Stimulated activated CD8-positive, alpha-beta memory T cell treated with anti-CD3 and anti-CD28 coated beads, Interleukin-15, amount 100 ng/mL, for 4 hours (primary cell): ENCODE measurements at places on chromosomes 3 and 15.

DNA sequence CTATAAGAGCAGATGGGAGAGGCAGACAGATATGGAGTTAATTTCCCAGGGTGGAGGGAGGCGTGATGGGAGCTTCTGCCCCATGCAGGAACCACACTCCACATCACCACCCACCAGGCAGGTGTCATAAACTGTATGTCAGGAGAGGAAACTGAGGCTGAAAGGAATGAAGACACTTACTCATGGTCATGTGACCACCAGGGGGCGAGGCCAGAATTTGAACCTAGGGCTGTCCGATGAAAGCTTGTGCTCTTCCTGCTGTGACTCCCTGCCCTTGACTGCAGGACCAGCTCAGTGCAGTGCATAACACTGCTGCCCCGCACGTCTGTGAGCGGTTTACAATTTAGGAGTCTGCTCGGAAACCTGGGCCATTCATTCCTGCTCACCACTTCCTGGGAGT, 28.8 kb downstream of the NUP210 start:
- DNase-seq = no peak

- no peak for DNase-seq
These were observed 209.3 kb upstream of the PROK2 start for GRCh38 chr3:71994203-71994602.

GRCh38 chr3:40858364-40859115, 333.8 kb downstream of the ZNF621 start:
- no peak for DNase-seq

DNA sequence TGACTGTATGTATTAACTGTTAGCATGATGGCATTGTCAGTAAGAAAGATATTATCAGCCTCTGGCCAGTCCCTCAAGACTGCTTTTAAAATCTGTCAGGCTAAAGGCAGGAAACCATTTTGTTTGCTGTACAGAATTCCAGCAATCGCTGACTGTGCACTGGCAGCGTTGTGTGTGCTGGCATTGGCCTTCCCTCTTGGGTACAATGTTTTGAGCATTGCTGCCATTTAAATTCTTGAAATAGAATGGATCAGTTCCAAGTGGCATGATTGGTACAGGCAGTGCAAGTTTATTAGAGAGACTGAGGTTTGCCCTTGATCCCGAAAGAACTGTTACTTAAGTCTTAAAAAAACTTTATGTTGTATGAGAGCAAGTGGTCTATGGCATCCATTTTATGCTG, 788.7 kb downstream of the OTOL1 start:
- no peak for DNase-seq

- DNase-seq = no peak
These were observed 402.9 kb downstream of the TBL1XR1 start for GRCh38 chr3:176794406-176794805.

DNA sequence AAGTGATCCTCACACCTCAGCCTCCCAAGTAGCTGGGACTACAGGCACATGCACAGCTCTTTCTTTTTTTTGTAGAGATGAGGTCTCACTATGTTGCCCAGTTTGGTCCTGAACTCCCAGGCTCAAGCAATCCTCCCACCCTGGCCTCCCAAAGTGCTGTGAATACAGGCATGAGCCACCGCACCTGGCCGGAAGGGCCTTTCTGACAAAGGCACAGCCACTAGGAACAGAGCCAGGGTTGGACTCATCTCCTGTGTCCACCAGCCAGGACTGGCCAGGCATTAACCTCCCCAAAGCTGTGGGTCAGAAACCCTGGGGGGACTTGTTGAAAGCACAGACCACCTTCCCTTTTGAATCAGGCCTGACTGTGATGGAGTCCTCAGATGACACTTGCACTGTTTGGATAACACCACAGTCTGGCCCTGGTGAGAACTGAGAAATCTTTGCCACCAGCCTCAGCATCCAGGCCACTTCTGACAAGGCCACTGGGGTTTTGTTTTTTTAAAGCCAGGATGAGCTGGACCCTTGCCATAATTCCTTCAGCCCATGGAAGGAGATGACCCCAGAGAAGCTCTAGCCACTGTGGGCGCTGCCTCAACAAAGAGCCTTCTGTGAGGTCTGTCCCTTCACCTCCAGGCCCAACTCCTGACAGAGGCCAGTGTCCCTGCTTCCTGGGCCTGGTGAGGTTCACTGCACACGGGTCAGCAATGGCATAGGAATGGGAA, 4.8 kb downstream of the TKT start:
- no peak for DNase-seq

DNA sequence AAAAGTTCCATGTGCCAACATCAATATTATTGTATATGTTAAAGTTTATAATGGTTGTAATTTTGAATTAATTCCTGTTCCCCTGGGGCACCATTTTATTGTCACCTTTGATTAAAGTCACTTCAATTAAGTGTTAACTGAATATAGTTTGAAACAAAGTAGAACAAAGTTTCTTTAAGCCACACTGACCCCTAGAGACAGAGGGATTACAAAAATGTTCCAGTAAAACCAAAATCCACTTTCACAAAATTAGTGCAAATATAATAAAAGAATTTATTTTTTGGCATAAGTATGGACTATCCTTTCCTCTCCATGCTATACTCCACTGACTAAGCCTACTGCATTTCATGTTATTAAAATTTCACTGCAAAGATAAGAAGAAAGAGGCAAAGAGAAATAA, 123.9 kb downstream of the ZMAT3 start:
- no peak for DNase-seq

- DNase-seq = no peak
These were observed 1.7 kb downstream of the ARPIN start for GRCh38 chr15:89910891-89911626.

GRCh38 chr3:135755330-135756105, 210.0 kb upstream of the PPP2R3A start:
- no peak for DNase-seq

DNA sequence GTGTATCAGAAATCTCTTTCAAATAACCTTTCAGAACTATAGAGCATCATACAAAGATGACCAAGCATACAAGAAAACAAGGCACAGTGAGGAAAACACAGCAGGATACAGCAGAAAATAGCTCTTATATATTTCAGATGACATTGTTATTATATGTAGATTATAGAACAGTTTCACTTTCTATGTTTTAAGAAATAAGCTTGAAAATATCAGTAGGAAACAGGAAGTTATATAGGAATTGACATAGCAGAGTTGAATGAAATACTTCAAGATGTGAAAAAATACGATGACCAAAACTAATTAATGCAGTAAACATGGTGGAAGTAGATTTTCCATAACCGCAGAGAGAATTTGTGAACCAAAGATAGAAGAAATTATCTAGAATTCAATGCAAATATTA, 75.2 kb downstream of the LYSMD4 start:
- DNase-seq = no peak

GRCh38 chr3:124078953-124079911, 87.3 kb upstream of the ROPN1 start:
- DNase-seq = no peak

DNA sequence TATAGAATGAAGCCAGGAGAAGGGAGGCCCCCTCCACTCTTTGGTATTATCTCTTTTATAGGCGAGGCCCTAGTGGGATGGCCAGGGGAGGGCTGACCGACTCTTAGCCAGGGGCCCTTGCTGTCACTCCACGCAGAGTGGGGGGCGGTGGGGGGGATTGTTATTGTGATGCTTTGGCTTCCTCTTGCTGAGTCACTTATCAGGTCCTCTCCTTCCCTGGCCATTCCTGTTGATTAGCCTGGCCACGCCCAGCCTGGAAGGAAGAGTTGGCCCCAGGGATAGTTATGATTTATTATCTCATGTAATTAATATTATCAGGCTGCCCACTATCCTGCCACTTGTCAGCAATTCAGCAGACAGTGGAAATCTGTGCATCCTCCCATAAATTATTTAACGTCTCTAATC, 25.5 kb upstream of the SKOR1 start:
- DNase-seq = no peak

GRCh38 chr3:153290268-153291015, 128.4 kb downstream of the RAP2B start:
- no peak for DNase-seq
